ENCODE measurements at places on chromosomes 4 and X. TPM values are rescaled to one million over a fixed set of nuclear protein-coding genes. Genes with fewer than 3 reads are reported as not detected.

DNA sequence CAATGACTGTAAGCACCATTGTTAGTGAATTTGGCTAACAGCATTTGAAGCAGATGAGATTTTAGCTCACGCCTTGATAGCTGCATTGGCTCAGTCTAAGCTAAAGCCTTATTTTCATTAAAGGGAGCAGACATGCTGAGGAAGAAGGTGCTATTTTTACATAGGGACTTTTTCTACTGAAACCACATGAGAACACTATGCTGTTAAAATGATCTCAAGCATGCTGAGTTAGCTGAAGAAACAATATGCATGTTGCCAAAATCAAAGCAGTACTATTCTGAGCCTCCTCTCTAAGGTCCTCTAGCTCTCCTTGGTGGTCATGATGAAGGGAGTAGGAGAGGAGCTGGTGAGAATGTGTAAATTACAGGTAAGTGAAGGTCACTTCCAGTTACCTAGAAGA lies 134.4 kb upstream of the JADE1 start:
- no peak for DNase-seq

DNA sequence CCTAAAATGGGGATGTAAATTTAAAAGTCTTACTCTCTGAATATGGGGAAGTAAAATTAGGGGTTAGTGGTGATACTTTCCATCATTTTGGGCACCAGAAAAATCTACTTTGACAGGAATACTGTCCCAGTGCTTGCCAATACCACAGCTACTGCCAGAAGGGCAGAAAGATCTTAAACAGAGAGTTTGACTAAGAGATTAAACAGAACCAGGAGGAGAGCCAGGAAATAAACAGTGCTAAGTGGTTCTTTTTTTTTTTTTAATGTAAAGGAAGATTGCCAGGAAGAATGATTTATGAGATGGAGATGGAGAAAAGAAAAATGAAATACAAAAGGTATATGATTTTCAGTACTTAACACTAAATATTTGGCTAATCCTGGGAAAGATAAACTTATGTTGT lies 126.8 kb downstream of the RTL3 start:
- no peak for DNase-seq

DNA sequence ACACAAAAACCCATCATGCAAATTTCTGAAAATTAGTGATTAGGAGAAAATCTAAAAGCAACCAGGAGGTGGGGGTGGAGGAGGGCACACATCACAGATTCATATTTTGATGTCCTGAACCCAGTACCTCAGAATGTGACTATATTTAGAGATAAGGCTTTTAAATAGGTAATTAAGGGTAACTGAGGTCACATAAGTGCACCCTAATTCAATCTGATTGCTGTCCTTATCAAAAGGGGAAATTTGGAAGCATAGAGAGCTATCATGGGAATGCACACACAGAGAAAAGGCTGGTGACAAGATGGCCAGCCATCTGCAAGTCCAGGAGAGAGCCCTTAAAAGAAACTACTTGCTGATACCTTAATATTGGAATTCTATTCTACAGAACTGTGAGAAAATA lies 281.8 kb upstream of the UGT8 start:
- DNase-seq: no peak

GRCh38 chrX:71941145-71941544 lies 30.5 kb downstream of the NHSL2 start:
- DNase-seq: no peak

DNA sequence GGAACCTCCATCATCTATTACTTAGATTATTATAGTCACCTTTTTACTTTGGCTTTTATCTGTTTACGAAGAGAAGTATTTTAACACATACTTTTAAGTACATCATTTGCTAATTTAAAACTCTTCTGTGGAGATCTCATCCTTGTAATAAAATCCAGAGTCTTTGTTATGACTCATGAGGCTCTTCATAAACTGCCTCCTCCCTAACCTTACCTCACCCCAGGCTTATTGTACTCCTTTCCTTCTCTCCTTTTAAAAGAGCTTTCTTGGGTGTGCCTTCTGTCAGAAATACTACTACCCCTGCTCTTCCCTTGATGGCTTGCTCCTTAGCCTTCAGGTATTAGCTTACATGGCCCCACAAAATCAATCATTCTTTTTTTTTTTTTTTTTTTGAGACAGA lies 6.6 kb downstream of the ARL9 start:
- DNase-seq: no peak

DNA sequence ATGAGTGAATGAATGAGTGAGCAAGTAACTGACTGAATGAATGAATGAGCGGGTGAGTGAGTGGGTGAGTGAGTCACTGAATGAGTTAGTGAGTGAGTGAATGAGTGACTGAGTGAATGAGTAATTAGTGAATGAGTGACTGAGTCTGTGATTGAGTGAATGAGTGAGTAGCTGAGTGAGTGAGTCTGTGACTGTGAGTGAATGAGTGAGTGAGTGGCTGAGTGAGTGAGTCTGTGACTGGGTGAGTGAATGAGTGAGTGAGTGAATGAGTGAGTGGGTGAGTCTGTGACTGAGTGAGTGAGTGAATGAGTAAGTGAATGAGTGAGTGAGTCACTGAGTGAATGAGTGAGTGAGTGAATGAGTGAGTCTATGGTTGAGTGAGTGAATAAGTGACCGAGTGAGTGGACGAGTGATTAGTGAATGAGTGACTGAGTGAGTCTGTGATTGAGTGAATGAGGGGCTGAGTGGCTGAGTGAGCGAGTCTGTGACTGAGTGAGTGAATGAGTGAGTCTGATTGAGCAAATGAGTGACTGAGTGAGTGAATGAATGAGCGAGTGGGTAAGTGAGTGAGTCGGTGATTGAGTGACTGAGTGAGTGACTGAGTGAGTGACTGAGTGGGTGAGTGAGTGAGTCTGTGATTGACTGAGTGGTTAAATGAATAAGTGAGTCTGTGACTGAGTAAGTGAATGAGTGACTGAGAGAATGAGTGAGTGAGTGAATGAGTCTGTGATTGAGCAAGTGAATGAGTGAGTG lies 223.0 kb upstream of the PSAPL1 start:
- DNase-seq: no peak

DNA sequence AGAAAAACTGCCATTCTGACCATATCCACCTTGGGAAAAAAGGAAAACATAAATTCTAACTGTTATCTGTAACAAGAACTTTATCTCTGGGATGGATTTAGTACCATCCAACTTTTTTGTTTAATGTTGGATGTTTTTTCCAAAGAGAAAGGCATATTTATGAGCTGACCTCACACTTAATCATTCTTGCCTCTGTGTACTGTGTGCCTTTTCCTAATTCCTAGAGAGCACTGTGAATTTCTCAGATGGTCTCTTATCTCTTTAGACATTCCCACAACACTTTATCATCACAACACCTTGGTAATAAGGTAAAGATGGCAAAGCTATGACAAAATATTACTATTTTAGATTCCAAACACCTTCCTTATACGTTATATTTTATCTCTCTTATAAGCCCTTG lies 126.2 kb downstream of the COL4A6 start:
- no peak for DNase-seq

GRCh38 chrX:72026341-72027023 lies 105.2 kb downstream of the RTL5 start:
- no peak for DNase-seq

GRCh38 chrX:20452487-20452886 lies 185.8 kb upstream of the RPS6KA3 start:
- no peak for DNase-seq

- DNase-seq: no peak
These were observed 407.9 kb upstream of the AADAT start for GRCh38 chr4:170497689-170498088.

- no peak for DNase-seq
These were observed 2.3 kb upstream of the FNIP2 start for GRCh38 chr4:158766434-158767044.

DNA sequence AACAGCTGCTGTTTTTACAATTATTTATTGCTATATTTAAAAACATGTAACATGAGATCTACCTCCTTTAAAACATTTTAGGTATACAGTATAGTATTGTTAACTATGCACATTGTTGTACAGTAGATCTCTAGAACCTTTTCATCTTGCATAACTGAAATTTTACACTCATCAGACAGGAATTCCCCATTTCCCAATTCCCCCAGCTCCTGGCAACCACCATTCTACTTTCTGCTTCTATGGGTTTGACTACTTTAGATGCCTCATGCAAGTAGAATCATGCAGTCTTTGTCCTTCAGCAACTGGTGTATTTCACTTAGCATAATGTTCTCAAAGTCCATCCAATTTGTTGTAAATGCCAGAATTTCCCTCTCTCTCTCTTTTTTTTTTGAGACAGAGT lies 9.7 kb upstream of the LSM6 start:
- DNase-seq: no peak

DNA sequence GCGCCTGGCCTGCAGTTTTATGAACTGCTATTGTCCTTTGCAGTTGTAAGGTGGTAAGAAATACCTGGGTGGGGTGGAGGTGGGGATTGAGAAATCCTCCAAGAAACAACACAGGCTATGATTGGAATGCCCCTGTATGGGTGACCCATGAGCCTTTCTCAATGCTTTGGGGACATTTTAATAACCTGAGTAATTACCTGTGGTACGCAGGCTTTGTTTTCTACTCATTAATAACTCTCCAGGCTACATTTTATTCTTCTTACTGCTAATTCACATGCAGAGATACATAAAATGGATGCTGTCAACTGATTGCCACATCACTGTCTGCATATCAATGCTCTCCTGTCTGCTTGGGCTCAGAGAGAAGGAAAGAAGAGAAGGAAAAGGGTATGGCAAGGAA lies 41.8 kb downstream of the PHEX start:
- no peak for DNase-seq

Gene POU4F2
- not detected for polyA plus RNA-seq

Gene HTN1
- polyA plus RNA-seq: 0.05 TPM

Gene PDLIM5
- polyA plus RNA-seq: 268 TPM

Gene MAPK10
- 2.8 TPM for polyA plus RNA-seq

Gene CSAG1
- polyA plus RNA-seq: not detected

Gene GABRG1
- not detected for polyA plus RNA-seq

Gene NHSL2
- polyA plus RNA-seq: 8.2 TPM

Gene CHRDL1
- polyA plus RNA-seq: 5.1 TPM

All from hindlimb muscle (tissue), 1 donor.